Head of caudate nucleus (tissue), 42 donors: ENCODE measurements at places on chromosomes 1 and 21.

DNA sequence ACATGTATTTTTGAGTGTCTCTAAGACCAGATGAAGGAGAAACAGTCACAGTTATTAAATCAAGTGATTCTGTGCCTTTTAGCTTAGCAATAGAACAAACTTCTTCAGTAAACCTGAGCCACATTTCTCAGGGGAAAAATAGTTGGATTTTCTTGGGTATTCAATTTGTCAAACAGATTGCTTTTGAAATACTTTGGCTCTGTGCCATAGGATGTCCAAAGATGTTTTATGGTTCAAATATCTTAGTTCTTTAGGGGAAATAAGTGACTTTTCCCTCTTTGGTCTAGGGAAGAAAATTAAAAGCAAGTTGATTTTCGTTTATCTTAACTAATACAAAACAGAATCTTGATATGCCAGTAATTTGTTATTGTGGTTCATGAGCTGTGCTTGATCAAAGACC, 125.9 kb downstream of the ATP5PO start:
- DNase-seq = no peak

DNA sequence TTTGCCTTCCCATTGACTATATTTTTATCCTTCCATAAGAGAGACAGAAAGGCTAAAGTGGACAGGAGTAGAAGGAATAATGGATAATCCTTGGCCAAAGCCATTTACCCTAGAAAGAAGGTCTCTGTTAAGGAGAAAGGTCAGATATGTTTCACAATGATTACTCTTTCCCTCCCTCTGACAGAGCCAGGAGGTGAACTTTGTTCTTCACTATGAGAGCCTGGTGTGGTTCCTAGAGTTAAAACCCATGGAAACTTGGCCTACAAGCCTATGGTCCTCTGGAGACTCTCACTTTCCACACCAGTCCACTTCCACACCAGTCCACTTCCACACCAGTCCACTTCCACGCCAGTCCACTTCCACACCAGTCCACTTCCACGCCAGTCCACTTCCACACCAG, 479.9 kb upstream of the ZP4 start:
- DNase-seq = no peak

- no peak for DNase-seq
These were observed 262.5 kb downstream of the NPHP4 start for GRCh38 chr1:5729636-5730145.

- no peak for DNase-seq
These were observed 55.9 kb upstream of the LRRN2 start for GRCh38 chr1:204741440-204741839.

DNA sequence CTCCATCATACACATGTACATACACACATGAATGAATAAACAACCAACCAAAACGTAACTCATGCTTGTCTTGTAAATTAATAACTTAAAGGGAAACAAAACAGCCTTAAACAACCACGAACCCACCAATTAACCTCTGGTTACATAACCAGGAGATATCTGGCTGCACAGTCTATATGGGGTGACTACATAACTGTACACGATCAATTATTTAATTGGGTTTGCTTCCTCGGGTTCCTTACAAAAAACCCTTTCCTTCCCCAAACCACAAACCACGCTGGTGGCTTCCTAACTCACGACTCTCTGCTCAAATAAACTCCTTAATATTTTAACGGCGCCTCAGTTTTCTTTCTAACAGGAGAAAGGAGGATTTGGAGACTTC, 744 bp downstream of the ZNF670 start:
- DNase-seq = no peak

DNA sequence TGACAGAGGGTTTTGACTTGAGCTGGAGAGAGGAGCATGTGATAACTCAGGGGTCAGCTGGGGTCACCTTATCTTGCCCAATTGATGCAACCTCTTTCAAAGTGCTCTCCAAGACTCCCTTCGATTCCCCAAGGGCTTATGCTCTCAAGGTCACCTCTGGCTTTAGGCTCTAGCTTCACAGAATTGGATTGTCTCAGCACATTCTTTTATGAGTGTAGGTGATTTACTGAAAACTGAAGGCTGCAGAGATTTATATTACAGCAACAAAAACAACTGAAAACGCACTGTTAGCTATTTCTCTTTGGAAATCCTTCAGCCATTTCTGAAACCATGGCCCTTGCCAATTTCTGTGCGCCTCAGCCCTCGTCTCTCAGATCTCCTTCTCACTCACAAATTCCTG, 34.5 kb upstream of the MAP1LC3C start:
- no peak for DNase-seq
